ENCODE measurements at places on chromosomes 16 and 17. TPM values are rescaled to one million over a fixed set of nuclear protein-coding genes. Genes with fewer than 3 reads are reported as not detected.

The HOXB7 gene
- total RNA-seq, result 32.4 TPM

The XYLT2 gene
- 22.1 TPM for total RNA-seq

The KCNH6 gene
- not detected for total RNA-seq

The PIRT gene
- not detected for total RNA-seq

The CRHR1 gene
- 0.25 TPM for total RNA-seq

The SLC5A11 gene
- total RNA-seq, result 0.69 TPM

The HS3ST3B1 gene
- 0.49 TPM for total RNA-seq

The SALL1 gene
- total RNA-seq, result 0.28 TPM

The HAS3 gene
- total RNA-seq, result 45.9 TPM

The SMIM5 gene
- total RNA-seq, result 0.83 TPM

The C16orf89 gene
- total RNA-seq, result not detected

The GALR2 gene
- total RNA-seq, result 0.22 TPM

The CTRL gene
- total RNA-seq, result 1.5 TPM

The ZG16B gene
- 0.46 TPM for total RNA-seq

The PRSS33 gene
- not detected for total RNA-seq
